Cardiac ventricle fibroblast (primary cell): ENCODE measurements at places on chromosomes 2 and 18. TPM values are rescaled to one million over a fixed set of nuclear protein-coding genes. Genes with fewer than 3 reads are reported as not detected.

The MRPL19 gene
- 30.2 and 34.9 TPM in 2 replicates for total RNA-seq

The GPC1 gene
- total RNA-seq, result 248 and 255 TPM in 2 replicates

The SLC23A3 gene
- 0.25 and 0.44 TPM in 2 replicates for total RNA-seq

The BAZ2B gene
- 16.3 and 21.5 TPM in 2 replicates for total RNA-seq

The GREB1L gene
- total RNA-seq, result 0.12 and 0.15 TPM in 2 replicates

The CHCHD5 gene
- total RNA-seq, result 9.5 and 14.4 TPM in 2 replicates

The INPP5D gene
- 0.10 and 0.94 TPM in 2 replicates for total RNA-seq
